ENCODE measurements at places on chromosomes 12 and 14.
A peak's percentile ranks its signal among the peaks of the same experiment; 100 is the strongest.

- DNase-seq, result no peak
Observed at GRCh38 chr14:36617824-36618223, 35.4 kb upstream of the NKX2-8 start.

DNA sequence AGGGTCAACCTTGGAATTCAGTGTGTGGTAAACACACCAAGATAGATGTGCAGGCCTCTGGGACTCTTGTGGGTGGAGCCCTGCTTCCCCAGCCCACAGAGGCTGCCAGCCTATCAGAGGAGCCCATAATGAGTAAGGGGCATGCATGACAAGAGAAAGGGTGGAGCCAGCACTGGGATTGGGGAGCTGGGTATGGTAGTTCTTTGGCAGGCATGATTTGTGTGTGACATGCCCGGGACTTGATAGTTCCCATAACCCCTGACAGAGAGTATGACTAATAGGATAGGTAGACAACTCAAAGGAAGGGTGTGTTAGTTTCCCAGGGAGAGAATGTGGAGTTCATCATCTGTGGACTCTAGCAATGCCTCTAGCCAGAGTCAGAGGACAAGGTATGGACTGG is 143.0 kb downstream of the EMP1 start:
- no peak for DNase-seq

- DNase-seq, result no peak
Observed at GRCh38 chr14:29822430-29822709, 105.3 kb downstream of the PRKD1 start.

- DNase-seq, result peak; percentile 37
Observed at GRCh38 chr14:88168498-88169165, 154.4 kb downstream of the KCNK10 start.

- peak; percentile 1 for DNase-seq
Observed at GRCh38 chr14:105864651-105865265, 338.4 kb downstream of the TMEM121 start.

DNA sequence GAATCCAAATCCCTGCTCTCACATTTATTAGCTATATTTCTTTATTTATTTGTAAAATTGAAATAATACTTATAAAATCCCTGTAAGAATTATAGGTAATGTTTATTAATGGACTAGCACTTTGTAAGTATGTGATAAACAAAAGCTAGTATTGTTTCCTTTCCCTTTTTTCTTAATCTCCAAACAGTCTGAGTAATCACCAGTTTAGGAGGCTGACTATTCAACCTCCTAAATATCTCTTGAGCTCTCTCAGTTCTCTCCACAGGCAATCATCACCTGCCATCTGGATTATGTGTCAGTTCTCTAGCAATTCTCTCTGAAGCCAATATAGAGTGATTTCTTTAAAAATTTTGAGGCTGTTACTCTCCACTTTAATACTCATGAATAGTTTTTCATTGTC is 9.2 kb upstream of the LYZ start:
- no peak for DNase-seq

DNA sequence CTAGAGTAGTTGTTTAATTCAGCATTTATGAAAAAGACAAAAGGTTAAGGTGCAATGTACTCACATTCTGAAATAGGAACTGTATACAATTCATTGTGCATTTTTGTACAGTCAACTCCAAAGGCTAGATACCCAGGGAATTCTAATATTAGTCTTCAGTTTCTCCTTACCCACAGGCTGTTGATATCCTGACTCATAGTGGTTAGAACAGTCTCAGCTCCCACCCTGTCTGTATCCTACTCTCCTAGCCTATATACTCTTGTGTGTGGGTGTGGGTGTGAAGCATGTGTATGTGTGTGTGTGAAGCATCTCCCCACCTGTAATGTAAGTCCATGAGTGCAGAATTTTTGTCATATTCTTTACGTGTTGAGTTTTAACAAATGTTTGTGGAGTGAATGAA is 229.5 kb downstream of the NAV3 start:
- no peak for DNase-seq

DNA sequence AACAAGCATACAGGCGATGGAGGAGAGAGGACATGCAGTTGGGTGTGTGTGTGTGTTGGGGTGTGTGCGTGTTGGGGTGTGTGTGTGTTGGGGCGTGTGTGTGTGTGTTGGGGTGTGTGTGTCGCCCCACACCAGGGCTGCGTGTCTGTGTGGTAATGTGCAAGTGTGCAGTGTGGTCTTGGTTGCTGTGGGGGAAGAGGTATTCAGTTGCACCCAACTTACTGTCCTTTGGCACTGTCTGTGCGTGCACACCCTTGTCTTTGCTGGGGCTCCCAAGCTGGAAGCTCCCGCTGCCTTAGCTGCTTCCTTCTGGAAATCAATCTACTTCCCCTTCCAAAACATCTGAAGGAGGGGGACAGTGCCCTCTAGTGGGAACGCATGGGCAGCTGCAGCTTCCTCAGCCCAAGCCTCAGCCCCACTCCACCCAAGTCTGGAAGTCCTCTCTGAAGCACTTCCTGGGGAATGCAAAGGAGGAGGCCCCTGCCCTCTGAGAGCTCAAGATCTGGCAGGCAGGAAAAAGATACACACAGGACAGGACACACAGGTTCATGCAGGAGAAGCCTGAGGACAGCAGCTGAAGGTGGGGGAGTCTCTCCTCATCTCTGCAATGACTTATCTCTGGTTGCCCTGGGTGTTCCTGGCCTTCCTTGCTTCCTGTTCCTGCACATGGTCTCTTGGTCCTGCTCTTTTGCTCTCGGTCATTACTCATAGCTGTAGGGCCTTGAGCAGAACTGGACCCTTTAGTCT is 13.1 kb downstream of the ASIC1 start:
- DNase-seq, result peak; percentile 32

DNA sequence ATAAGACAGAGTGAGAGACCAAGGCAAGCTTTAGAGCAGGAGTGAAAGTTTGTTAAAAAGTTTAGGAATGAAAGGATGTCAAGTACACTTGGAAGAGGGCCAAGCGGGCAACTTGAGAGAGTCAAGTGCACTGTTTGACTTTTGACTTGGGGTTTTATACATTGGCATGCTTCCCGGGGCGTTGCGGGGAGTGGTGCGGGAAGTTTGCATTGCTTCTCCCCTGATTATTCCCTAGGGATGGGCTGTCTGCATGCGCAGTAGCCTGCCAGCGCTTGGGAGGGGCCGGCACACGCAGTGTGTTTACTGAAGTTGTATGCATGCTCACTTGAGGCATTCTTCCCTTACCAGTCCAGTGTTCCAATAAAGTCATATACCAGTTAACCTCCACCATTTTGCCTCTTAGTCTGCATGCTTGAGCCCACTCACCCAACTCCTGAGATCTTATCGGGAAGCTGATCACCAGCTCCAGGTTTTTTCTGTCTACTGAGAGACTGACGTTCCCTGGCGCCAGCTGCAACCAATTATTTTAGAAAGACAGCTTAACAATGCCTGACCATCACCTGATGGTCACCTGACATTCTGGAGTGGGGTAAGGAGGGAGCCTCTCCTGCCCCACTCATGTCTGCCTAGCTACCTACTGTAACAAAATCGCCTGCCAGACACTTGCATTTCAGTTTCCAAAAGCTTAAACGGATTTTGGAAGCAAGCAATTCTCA is 53.2 kb downstream of the DACT1 start:
- no peak for DNase-seq

DNA sequence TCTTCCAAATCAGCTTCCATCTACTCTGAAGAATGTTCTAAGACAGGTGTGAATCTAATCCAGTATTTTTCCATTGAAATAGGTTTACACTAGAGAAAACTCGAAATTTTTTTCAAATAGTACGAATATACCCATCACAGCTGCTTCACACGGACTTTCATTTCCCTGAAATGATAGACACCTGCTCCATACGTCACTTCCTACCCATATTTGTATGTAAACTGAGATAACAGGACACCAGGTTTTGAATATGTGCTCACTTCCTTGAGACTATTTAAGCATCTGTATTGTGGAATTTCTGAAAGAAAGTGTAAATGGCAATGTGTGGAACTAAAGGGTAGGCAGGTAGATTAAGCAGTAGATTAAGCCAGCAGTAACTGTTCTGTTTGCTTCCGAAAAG is 13.4 kb upstream of the ITPR2 start:
- no peak for DNase-seq

- DNase-seq, result no peak
Observed at GRCh38 chr12:48194799-48195201, 8.3 kb downstream of the OR10AD1 start.

DNA sequence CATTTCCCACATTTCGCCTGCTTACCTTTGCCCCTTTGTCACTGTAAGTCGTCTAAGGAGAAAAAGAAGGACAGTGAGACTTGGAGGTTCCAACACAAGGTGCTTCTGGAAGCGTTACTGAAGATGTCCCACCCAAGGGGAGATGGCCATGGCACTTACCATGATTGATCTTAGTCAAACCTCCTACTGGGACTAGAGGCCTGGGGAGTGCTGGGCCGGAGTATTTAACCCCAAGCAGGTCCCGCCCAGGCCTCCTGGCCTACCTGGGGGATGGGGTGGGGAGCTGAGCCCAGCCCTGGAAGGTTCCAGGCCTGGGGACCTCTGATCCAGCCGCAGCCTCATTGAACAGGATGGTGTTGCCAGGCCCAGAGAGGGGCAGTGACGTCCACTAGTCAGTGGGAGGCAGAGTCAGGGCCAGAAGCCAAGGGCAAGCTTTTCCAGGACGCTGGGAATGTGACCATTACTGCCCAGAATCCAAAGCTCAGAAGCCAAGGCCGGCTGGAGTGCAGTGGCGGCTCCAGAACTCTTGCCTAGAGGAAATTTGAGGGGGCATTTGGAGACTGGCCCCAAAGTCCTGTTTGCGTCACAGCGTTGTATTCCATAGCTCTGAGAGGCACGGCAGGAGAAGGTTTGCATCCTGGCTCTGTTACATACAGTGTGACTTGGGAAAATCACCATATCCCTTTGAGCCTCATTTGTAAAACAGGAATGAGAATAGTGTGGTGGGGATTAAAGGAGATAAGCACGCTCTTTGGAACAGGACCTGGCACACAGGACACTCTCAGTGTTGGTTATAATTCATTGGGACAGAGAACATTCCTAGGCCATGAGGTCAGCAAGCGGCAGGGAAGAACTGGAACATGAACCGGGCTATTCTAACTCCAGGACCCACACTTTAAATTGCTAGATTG is at the start of gene HPD:
Gene HPD, minus strand, starts transcription at position 198 of the 911 bp plus-strand sequence. Its CDS starts 36 bp downstream, at position 162.
- no peak for DNase-seq

DNA sequence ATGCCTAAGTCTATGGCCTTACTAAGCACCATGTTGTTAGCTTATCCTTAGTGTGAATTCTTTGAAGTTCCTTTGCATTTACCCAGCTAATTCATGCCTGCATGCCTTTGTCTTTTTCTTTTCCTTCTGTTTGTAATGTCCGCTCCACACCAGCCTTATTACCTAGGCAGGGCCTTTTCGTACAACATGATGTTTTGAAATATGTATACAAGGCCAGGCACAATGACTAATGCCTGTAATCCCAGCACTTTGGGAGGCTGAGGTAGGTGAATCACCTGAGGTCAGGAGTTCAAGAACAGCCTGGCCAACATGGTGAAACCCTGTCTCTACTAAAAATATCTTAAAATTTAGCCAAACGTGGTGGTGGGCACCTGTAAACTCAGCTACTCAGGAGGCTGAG is 1636.5 kb upstream of the SEL1L start:
- no peak for DNase-seq

GRCh38 chr12:12441429-12441807 is 84.5 kb downstream of the BORCS5 start:
- DNase-seq, result no peak

GRCh38 chr14:33629792-33630191 is 321.1 kb downstream of the EGLN3 start:
- DNase-seq, result no peak

GRCh38 chr12:6450869-6451347 is 934 bp upstream of the TAPBPL start:
- DNase-seq, result no peak

- no peak for DNase-seq
Observed at GRCh38 chr12:3468329-3468728, 22.7 kb upstream of the PRMT8 start.

DNA sequence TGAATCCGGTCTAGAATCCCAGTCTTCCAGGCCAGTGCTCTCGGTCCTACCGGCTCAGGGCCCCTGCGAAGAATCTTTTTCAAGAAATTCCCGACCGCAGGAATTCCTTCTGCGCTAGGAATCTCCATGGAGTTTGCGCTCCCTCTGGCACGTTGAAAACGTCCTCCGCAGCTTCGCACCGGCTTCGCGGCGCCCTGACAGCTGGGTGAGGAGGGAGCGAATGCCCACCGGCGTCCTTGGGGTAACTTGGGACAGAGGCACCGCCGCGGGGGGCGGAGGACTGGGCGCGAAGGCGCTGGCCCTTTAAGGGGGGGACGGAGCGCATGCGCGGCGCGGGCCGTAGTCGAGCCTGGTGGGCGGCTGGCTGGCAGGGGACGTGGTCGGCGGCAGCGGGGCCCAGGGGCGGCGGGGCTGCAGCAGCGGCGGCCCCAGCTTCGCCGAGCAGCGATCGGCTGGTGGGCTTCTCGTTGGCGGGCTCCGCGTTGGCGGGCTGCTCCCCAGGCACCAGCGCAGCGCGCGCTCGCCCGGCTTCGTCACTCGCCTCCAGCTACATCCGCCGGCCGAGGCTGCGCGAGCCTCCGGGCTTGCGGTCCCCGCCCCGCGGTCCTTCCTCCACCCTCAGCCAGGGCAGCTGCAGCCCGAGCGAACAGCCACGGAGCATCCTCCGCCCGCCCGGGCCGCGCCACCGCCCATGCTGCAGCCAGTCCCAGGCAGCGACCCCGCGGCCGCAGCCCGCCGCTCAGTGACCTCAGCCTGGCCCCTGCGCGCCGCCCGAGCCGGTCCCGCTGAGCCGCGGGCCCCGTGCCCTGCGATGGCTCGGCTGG is at the start of gene VASH1:
Gene VASH1, plus strand, starts transcription at position 333 of the 824 bp plus-strand sequence. CDS start 1,354 bp downstream, outside the sequence.
- no peak for DNase-seq
